ENCODE measurements at places on chromosomes 7 and 10. TPM values are rescaled to one million over a fixed set of nuclear protein-coding genes. Genes with fewer than 3 reads are reported as not detected.

DNA sequence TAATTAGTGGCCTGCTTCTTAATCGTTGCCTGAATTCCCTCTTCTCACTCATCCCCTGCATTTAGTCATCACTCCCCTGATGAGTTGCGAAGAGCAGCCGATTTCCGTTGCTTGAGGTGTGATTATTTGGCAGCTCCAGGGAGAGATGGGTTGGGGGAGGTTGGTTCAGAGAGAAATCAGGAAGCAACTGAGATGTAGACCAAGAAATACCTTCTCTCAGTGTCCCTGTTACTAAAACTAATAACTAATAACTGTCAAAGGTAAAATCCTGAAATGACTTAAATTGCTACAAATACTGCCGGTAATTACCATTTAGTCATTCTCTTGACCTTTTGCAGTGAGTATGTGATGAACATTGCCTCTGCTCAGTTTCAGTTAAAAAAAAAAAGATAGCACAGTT, 76.9 kb downstream of the ELMO1 start:
- DNase-seq, result no peak

Gene OR2A1
- total RNA-seq, result not detected

GRCh38 chr10:110413903-110414547, 83.7 kb upstream of the DUSP5 start:
- DNase-seq, result no peak

- no peak for DNase-seq
Observed at GRCh38 chr7:72503644-72504043, 91.5 kb upstream of the CALN1 start.

- DNase-seq, result peak; percentile 99
Observed at GRCh38 chr7:1883031-1883761, 213.1 kb downstream of the ELFN1 start.

GRCh38 chr10:84267503-84268126, 22.8 kb downstream of the RGR start:
- DNase-seq, result peak; percentile 47

- DNase-seq, result peak; percentile 88
Observed at GRCh38 chr7:2353936-2354185, 766 bp upstream of the EIF3B start.

DNA sequence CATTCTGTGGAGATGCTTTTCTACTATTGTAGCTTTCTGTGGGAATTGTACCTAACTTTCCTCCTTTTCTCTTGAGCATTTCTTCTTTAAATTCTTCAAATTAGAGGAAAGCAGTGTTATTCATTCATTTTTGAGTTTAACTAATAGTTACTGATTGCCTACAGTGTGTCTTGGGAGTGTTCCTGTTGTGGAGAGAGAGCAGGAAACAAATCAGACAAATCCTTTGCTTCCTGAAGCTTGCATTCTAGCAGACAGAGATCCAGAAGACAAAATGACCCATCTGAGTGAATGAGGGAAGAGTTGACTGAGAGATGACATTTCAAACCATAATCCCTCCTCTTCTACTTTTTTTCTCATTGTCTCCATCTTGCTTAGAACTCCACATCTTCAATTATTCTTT, 170.4 kb downstream of the SUGCT start:
- no peak for DNase-seq

Gene ANKRD1
- not detected for total RNA-seq

DNA sequence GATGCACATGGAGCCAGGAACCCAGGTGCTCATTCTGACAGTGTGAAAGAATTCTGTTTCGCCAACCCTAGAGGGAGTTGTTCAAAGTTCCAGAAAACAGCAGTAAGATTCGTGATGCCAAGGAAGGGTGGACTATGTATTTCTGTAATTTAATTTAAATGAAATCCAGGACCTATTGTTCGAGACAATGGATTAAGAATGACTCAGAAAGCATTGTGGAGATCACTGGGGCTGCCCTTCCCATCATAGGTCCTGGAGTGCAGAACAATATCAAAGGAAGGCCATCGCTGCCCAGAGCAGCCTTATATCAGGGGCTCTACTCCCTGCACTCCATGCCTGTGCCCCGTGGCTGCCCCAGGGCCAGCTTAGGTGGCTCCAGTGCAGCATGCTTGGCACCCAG, 32.1 kb upstream of the CALD1 start:
- no peak for DNase-seq

GRCh38 chr10:17851611-17852010, 42.5 kb downstream of the MRC1 start:
- no peak for DNase-seq

DNA sequence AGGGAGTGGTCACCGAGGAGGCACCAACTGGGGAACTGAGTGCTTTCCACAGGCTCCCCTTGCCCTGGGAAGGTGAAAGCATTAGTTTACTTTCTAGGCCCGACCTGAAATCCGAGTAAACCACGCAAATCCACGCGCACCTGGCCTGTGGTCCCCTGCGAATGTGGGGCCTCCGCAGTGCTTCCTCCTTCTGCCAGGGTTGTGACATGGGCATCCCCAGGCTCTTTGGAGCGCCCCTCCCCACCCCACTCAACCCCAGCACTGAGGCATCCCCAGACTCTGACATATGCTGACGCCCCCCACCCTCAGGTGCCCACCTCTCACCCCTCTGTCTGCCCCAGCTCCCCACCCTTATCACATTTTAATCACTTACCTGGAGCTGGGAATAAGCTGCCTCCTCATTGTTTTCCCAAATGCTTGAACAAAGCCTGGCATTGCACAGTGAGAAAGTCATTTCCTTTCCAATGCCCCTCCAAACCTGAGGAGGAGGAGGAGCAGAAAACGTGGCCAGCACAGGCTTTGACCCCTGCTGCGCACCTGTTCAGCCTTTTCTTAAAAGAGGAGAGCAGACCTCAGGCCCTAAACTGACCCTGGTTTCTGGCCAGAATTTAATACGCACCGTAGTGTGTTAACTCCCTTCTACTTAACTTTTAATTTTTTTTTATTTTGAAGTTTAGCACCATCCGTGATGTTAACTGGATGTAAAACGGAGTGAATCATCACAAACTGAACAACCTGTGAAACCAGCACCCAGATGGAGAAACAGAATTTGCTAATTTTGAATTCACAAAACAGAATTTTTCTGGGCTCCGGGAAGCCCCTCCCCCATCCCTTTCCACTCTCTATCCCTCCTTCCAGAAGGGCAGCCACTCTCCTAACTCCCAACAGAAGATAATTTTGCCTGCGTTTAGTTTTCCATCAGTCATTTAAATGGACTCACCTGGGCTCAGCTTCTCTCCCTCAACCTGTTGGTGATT, 129.4 kb downstream of the WDR11 start:
- DNase-seq, result no peak

DNA sequence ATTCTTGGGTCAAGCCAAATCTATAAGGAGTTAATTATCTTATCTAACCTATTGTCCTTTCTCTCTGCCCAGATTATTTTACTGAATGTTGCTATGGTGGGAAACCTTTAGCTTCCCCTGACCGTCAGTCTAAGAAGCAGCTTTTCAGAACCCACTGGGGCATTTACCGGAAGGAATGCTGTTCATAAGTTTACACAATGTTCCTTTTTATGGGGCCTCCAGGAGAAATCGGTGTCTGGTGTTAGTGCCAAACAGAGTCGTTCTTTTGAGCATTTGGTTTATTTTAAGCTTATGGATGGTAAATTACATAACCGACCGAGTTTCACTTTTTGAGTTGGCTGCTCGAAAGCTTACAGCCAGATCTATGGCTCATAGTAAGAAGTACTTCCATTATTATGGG, 111.9 kb downstream of the CACNB2 start:
- DNase-seq, result no peak

- DNase-seq, result no peak
Observed at GRCh38 chr10:29472301-29473086, 162.3 kb downstream of the SVIL start.

GRCh38 chr7:136033413-136034031, 56.4 kb upstream of the MTPN start:
- DNase-seq, result no peak

DNA sequence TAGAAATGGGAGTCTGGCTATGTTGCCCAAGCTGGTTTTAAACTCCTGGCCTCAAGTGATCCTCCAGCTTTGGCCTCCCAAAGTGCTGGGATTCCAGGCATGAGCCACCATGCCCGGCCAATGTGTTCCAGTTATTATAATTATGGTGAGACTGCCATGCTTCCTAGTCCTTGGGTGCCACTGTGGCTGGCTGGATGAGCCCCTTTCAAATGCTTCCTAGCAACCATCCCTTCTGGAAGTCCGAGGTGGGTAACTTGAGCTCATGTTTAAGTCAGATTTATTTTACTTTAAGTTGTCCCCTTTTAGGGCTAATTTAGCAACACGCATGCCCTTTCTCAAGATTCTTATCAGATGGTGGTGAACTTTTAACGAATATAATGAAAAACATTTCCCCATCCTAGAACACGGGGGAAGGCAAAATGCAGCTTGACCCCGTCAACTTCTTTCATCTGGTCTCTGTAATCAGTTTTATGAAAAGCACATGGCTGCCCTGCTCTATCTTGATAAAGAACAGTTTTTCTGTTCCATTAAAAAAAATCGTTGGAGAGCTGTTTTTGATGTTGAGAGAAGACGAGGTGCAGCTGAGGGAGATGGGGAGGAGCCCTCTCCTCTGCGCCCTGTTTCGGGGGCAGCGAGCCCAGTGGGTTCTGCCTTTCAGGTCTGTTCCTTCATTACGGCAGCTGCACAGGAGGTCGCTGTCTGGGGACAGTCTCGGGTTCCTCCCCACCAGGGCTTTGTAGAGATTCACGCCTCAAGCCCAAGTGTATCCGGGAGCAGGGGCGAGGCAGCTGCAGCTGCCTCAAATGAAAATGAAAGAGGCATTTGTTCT, 61.0 kb upstream of the MKI67 start:
- no peak for DNase-seq

DNA sequence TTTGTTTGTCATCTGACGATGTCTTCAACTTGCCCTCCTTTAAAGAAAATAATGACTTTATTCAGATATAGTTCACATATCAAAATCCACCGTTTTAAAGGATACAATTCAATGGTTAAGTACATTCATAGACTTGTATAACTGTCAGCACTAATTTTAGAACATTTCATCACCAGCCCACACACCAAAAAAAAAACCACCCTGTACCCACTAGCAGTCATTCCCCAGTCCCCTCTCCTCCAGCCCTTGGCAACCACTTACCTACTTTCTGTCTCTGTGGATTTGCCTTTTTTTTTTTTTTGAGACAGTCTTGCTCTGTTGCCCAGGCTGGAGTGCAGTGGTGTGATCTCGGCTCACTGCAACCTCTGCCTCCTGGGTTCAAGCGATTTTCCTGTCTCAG, 5.3 kb upstream of the HILPDA start:
- DNase-seq, result no peak

- DNase-seq, result peak; percentile 44
Observed at GRCh38 chr10:72564596-72564995, 61.3 kb downstream of the MICU1 start.

Gene PON1
- total RNA-seq, result not detected

Gene GRID1
- 0.15 TPM for total RNA-seq

Gene CRTAC1
- total RNA-seq, result not detected

- no peak for DNase-seq
Observed at GRCh38 chr7:1770331-1770730, 100.3 kb downstream of the ELFN1 start.

DNA sequence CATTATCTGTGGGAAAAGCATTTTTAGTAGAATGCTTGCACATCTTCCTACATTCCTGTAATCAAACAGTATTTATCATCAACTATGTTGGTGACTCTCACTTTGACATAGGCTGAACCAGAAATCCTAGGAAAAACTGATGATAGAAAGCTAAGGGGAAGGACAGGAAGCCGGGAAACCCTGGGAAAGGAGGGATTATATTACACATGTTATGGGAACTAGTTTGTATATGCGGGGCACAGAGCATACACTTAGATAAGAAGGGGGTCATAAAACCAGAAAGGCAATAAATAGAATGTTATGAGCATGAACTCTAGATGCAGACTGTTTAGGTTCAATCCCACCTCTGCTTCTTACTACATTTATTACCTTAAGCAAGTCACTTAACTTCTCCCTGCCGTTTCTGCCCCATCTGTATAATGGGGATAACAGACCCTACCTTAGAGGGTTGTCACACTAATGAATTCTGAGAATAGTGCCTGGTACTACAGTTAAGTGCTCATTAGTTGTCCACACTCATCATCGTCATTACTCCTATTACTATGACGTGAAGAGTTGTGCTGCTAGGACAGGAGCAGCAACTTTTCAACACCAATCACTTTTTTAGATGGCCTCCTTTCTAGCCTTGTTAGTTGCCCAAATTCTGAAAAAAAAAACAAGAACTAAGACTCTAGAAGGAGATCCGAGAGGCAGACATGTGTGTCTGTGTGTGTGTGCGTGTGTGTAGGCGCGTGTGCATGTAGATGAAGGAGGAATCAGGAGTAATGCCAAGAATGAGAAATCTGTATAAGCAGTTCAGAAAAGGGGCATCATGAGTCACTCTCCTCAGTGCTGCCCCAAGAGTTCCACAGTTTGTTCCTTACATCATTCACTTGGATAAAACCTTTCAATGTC, 52.2 kb downstream of the KMT2C start:
- peak; percentile 17 for DNase-seq

- no peak for DNase-seq
Observed at GRCh38 chr7:73918926-73919693, 58.2 kb downstream of the TMEM270 start.

- no peak for DNase-seq
Observed at GRCh38 chr10:113961182-113962031, 82.3 kb upstream of the ADRB1 start.

GRCh38 chr10:1210667-1211066, 154.5 kb downstream of the WDR37 start:
- no peak for DNase-seq

GRCh38 chr7:128405471-128406313, 4.1 kb downstream of the IMPDH1 start:
- DNase-seq, result peak; percentile 47

GRCh38 chr10:112848868-112849430, 101.1 kb upstream of the TCF7L2 start:
- DNase-seq, result no peak

Gene ZNF804B
- not detected for total RNA-seq

GRCh38 chr7:100975371-100975821, 6.0 kb downstream of the MUC12 start:
- DNase-seq, result no peak

Gene C7orf57
- not detected for total RNA-seq

GRCh38 chr7:127536741-127537140, 48.7 kb downstream of the GCC1 start:
- DNase-seq, result no peak

- DNase-seq, result peak; percentile 56
Observed at GRCh38 chr7:40437498-40437897, 302.7 kb downstream of the SUGCT start.

Gene NEUROD6
- not detected for total RNA-seq

- DNase-seq, result no peak
Observed at GRCh38 chr10:127468632-127469031, 80.5 kb upstream of the NPS start.

Gene FKBP6
- total RNA-seq, result not detected

GRCh38 chr7:135192914-135193536, 18.3 kb downstream of the WDR91 start:
- no peak for DNase-seq

- no peak for DNase-seq
Observed at GRCh38 chr10:76939933-76940468, 697.6 kb downstream of the KCNMA1 start.

- no peak for DNase-seq
Observed at GRCh38 chr7:79377097-79377496, 76.4 kb downstream of the MAGI2 start.

- DNase-seq, result no peak
Observed at GRCh38 chr7:43590862-43591557, 8.1 kb downstream of the STK17A start.
